NCI-H524 (cell line): ENCODE measurements at places on chromosomes 6 and 20.

DNA sequence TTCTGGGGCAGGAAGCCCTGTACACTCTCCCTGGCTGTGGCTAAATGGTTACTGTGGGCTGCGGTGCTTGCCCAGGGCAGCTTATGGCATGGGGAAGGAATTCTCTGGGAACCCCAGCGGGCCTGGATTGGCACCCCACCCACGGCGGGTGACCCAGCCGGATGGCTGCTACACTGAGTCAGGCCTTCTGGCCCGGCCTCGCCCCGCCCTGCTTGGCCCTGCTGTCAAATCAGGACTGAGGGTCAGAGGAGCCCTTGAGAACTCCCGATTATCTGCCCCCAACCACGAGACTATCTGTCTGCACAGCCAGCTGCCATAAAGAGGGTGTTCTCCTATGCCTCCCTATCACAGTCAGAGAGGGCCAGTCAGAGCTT is 7.3 kb upstream of the ITPR3 start:
- DNase-seq: no peak

GRCh38 chr6:39543095-39543494 is 182.1 kb downstream of the KIF6 start:
- DNase-seq: no peak

DNA sequence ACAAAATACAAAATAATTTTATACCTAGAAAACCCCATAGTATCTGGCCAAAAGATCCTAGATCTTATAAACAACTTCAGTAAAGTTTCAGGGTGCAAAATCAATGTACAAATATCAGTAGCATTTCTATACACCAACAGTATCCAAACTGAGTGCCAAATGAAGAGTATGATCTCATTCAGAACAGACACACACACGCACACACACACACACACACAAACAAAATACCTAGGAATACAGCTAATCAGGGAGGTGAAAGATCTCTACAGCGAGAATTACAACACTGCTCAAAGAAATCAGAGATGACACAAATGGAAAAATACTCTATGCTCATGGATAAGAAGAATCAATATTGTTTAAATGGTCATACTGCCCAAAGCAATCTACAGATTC is 49.2 kb downstream of the TOMM6 start:
- DNase-seq: no peak

GRCh38 chr20:8853805-8854338 is 215.0 kb upstream of the PLCB4 start:
- peak; percentile 45 for DNase-seq

DNA sequence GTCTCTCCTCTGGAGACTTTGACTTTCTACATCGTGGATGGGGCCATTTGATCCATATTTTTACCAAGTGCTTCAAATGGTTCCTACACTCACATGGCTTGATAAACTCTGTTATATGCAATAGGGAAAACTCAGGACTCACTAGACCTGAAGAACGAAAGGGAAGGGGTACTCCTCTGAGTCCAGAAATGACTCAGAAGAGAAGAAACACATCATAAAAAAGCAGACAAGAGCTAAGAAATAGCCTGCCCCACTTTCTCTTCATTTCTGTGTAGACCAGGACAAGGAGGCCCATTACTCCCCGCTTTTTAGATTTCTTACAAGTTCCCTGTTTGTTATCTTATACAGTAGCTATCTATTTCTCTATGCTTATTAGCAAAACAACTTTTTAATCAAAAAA is 369.8 kb upstream of the ARID1B start:
- DNase-seq: no peak

DNA sequence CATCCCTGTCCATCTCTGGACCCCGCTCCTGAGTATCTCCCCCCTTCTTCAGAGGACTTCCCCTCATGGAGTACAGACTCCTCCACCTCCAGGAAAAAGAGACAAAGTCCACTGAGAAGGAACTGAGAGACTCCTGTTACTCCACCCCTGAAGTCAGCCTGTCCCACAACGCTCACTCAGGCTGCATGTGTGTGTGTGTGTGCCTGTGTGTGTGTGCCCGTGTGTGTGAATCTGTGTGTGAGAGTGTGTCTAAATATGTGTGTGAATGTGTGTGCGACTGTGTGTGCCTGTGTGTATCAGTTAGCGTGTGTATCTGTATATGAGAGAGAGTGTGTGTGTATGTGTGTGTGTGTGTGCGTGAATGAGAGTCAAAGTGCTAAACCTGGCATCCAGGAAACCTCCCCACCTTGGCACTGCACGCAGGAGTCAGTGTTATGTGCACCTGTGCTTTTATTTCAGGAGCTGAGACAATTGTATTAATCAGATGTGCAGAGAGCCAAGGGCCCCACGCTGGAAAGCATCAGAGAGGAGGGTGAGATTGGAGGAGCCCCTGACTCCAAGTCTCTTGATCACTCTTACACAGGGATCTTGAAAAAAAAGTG is 39.0 kb downstream of the HLA-A start:
- DNase-seq: no peak

GRCh38 chr20:10113746-10114145 is 79.0 kb downstream of the ANKEF1 start:
- peak; percentile 31 for DNase-seq

DNA sequence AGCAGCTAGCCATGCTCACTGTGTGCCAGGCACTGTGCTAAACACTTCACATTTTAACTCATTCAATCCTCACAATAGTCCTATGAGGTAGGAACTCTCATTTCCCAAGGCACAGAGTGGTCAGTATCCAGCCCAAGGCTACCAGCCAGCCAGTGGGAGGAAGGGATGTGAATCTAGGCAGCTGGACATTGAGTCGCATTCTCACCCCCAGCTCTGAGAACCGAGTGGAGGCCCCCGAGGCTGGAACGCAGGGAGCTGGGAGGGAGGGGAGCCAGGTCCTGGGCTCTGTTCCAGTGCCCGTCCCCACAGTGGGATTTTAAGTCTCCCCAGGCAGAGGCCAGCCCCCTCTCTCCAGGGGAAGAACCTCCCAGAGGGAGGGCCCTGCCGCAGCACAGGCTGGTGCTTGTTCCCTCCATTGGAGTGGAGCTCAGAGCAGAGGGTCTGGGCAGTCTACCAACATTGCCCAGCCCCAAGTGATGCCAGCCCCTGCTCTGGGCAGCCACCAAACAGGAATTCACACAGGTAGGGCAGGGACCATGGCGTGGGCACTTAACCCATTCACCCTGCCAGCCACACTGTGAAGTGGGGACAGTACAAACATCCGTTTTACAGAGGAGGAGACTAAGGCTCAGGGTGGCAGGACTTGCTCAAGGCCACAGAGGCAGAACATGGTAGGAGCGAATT is 131.3 kb downstream of the CEBPB start:
- DNase-seq: no peak

- no peak for DNase-seq
Observed at GRCh38 chr20:61443443-61444126, 191.5 kb downstream of the CDH4 start.

- peak; percentile 75 for DNase-seq
Observed at GRCh38 chr6:144160431-144161005, 10.2 kb downstream of the STX11 start.
